ENCODE measurements at places on chromosomes 3 and 15. TPM values are rescaled to one million over a fixed set of nuclear protein-coding genes. Genes with fewer than 3 reads are reported as not detected.

GRCh38 chr3:129644836-129645235 is 38.4 kb upstream of the PLXND1 start:
- peak; percentile 15 for DNase-seq

DNA sequence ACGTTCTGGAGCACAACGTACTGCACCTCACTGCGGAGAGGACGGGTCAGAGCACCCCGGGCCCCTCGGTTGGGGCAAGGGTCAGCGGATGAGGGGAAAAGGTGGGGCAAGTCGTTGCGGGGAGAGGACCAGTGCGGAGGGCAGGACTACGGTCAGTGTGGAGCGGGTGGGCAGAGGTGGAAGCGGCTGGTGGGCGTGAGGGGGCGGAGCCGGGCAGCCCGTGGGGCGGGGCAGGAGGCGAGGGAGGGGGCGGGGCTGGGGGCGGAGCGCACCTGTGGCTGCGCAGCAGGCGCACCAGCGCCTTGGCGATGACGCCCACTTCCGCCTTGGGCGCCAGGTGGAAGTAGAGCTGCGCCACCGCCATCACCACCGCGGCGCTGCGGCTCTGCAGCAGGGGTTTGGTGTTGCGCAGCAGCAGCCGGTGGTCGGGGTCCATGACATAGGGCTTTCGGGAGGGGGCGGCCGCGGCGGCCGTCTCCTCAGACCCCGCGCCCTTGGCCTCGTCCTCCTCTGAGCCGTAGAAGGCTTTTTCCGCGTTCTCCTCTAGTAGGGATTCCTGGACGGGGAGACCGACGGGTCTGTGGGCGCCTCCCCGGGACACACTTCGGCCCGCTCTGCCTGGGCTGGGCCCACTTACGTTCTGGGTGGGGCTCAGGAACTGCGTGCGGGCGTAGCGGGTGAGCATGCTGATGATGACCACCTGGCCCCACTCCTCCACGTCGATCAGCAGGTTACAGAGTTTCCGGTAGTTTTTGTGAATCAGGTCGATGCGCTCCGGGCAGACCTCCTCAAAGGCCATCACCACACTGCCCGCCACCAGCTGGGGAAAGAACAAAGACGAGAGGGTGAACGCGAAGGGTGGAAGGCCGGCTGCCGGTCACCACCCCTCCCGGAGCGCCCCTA is 29.2 kb downstream of the AP3B2 start:
- DNase-seq, result peak; percentile 64

- peak; percentile 74 for DNase-seq
These were observed 117.2 kb downstream of the THRB start for GRCh38 chr3:24377218-24377993.

The SV2B gene
- total RNA-seq, result 0.26 TPM
